ENCODE measurements at places on chromosomes 1 and 21.

DNA sequence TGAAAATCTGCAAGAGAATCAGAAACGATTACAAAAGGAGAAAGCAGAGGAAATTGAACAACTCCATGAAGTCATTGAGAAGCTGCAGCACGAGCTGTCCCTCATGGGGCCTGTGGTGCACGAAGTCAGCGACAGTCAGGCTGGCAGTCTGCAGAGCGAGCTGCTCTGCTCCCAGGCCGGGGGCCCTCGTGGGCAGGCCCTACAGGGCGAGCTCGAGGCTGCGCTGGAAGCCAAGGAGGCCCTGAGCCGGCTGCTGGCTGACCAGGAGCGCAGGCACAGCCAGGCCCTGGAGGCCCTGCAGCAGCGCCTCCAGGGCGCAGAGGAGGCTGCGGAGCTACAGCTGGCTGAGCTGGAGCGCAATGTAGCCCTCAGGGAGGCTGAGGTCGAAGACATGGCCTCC lies 47.5 kb upstream of the DIP2A start:
- no peak for DNase-seq

GRCh38 chr1:228448372-228448771 lies 31.7 kb upstream of the TRIM17 start:
- DNase-seq: no peak

- no peak for DNase-seq
These were observed 53.7 kb upstream of the RIPK4 start for GRCh38 chr21:41820384-41821080.

DNA sequence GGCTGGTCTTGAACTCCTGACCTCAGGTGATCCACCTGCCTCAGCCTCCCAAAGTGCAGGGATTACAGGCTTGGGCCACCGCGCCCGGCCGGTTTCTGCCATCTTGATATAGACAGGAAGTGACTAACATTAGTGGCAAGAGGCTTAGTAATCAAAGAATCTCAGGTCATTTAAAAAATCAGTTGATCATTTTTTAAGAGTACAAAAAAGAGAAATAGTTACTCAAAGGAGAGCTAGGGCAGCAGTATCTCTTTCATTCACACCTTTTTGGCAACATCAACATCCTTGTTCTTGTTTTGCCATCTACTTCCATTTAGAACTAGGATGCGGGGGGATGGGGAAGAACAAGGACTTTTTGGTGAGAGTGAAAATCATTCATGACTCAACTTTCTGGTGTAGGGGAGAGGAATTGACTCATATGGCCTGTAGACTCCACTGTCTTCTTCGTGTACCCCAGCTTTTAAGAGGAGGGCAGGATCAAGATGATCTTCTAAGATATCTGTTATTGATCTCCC lies 8.8 kb downstream of the FCRLB start:
- no peak for DNase-seq

GRCh38 chr1:38888423-38889333 lies 7.3 kb upstream of the GJA9 start:
- DNase-seq: no peak

DNA sequence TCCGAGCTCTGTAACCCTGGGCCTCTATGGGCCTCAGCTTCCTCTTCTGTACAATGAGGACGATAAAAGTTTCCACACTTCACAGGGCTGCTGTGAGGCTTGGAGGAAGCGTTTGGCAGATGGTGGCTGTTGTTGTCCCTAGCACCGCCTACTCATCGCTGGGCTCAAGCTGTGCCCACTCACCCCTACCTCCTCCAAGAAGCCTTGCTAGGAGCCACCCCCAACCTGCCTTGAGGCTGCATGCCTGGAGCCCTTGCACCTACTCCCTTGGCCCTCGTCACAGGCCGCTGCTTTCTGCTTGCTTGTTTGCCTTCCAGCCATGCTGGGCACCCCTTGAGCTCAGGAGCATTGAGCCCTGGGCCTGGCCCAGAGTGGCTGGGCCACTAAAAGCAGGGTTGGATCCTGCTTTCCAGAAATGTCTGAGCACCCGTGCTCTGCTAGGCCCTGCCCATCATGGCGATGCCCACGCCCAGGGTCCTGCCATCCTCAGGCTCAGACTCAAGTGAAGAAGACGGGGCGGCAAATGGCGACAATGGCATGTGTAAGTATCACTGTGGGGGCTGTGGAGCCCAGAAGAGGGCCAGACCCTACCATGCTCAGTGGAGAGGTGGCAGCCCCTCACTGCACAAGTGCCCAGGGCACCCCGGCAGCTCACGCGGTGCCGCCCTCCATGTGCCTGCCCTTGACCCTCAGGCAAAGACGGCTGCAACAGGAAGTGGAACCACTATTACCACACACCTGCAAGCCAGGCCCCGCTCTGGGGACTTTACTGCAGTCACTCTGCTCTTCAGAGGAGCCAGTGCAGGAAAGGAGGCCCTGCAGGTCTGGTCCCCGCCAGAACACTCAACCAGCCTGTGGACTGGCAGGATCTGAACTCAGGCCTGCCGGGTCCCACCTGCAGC lies 9.5 kb downstream of the SH3BGRL3 start:
- DNase-seq: no peak

- DNase-seq: no peak
These were observed 1013.2 kb downstream of the MRPL39 start for GRCh38 chr21:24594082-24594481.

GRCh38 chr1:102851616-102852015 lies 256.7 kb downstream of the COL11A1 start:
- DNase-seq: no peak

DNA sequence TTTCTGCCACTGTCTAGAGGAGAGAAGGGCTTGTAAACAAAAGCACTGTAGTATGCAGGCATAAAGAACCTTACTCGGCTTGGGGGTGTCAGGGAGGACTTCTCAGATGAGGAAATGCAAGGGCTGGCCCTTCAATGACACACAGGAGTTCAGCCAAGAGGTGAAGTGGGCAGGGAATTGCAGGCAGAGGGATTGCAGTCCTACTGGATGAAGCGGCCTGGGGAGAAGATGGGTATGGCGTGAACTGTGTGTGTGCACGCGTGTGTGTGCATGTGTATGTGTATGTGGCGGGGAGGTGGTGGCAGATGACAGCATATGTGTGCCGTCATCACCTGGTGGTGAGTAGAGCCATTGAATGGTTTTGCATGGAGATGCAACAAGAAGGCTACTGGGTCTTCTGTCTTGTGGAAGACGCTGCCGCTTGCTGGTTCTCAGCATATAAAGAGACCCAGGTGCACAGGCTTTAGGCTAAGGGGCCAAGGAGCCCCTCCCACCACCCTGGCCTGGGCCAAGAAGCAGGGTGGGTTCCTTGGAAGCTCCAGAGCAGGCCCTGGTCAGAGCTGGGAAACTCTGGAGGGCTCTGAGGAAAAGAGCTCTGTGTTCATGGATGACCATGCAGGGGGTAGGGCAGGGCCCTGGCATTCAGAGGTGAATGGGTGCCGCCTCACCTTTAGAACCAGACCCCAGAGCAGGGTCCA lies 4.1 kb upstream of the EPS8L3 start:
- DNase-seq: no peak

DNA sequence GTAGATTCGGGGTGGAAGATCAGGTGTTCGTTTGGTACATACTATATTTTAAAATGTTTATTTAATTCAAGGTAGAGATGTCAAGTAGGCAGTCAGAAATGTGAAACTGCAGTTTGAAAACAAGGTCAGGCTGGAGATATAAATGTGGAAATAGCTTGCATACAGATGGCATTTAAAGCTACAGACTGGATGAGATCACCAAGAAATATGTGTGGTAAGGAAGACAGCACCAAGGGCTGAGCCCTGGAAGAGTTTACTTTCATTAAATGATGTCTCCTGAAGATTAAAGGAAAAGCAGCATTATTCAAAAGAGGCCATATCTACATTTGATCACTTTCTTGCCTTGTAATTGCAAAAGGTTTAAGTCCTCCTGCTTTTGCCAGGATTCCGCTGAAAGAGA lies 271.3 kb downstream of the PTBP2 start:
- DNase-seq: no peak

GRCh38 chr1:121483961-121484424 lies 299.2 kb downstream of the SRGAP2C start:
- no peak for DNase-seq

GRCh38 chr1:64092851-64093371 lies 110.5 kb upstream of the UBE2U start:
- DNase-seq: no peak

DNA sequence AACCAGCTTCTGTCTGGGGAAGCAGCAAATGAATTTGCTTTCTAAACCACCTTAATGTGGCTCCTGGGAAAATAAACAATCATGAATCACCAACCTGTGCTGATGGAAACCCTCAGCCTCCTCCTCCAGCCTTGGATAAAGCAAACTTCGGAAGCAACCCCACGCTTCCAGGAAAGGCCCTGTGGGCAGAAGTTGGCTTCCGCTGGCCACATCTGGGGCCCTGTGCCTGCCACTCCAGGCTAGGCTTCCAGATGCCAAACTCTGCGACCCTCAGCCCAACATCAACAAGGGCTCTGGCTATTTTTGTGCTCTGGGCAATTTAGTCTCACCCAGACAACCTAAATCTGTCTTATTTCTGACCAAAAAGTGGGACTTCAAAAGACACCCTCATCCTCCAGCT lies 6.2 kb upstream of the OXCT2 start:
- no peak for DNase-seq

GRCh38 chr21:32829504-32829903 lies 57.9 kb upstream of the PAXBP1 start:
- DNase-seq: no peak

DNA sequence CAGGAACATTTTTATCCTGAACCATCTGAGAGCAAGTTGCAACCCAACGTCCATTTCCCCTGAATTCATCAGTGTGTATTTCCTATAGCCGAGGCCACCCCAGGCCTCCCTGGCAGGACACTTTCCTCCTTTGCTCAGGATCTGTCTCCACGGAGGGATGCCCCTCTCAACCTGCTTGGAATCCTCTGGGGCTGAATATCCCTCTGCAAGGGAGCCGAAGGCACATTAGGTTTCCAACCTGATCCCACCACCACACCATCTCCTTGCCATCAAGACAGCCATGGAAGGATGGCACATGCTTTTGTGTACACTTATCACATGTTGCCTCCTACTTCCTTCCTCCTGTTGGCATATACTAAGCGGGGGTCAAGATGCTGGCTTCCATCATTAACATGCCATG lies 74.8 kb upstream of the EDN2 start:
- DNase-seq: no peak

DNA sequence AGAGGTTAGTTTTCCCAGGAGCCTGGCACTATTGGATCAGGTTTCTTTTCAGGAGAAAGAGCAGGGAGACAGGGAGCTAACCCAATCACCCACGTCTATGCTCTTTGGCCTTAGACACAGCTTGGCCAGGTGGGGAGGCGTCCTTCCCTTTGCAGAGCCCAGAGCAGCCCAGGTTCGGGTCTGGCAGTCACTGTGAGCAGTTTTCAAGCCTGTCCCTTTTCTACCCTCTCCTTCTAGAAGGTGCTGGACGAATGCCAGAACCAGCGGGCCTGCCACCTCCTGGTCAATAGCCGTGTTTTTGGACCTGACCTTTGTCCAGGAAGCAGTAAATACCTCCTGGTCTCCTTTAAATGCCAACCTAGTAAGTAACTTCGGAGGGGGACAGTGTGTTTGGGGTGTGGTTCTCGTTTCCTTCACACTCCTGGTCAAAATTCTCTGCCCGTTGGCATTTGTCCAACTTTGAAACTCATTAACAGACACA lies 44.9 kb downstream of the EVA1C start:
- DNase-seq: no peak

DNA sequence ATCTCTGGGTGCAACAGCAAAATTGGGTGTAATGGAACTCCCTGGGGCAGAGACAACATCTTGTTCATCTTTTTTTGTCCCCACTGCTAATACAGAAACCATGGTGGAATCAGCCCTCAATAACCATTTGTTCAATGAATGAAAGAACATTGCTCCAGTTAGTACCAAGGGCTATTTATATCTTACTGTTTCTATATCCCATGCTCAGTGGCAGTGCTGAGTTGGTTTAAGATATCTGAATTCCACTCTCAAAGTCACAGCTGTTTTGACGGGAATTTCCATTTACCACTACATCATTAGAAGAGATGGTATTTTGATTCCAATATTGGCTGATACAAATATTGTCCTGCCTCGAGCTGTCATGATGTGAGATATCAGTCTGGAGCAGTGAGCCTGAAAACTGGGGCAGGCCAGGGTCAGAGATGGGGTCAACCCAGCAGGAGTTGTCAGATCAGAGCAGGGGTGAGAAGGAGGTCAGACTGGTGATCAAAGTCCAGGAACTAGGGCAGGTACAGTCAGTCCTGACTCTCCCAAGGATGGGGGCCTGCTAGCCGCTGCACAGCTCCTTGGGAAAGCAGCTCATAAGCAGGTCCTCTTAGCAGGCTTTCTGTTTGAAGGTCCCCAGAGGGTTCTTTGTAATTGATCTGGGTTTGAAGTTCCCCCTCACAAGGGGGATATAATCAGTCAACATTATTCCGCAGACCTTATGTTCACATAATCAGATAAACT lies 5.8 kb upstream of the PHC2 start:
- DNase-seq: no peak

DNA sequence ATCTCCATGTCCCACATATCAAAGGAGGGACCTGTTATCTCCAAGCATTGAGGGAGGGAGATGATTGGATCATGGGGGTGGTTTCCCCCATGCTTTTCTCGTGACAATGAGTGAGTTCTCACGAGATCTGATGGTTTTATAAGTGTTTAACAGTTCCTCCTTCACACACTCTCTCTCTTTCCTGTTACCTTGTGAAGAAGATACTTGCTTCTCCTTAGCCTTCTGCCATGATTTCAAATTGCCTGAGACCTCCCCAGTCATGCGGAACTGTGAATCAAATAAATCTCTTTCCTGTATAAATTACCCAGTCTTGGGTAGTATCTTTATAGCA lies 91.6 kb downstream of the DDAH1 start:
- DNase-seq: no peak

DNA sequence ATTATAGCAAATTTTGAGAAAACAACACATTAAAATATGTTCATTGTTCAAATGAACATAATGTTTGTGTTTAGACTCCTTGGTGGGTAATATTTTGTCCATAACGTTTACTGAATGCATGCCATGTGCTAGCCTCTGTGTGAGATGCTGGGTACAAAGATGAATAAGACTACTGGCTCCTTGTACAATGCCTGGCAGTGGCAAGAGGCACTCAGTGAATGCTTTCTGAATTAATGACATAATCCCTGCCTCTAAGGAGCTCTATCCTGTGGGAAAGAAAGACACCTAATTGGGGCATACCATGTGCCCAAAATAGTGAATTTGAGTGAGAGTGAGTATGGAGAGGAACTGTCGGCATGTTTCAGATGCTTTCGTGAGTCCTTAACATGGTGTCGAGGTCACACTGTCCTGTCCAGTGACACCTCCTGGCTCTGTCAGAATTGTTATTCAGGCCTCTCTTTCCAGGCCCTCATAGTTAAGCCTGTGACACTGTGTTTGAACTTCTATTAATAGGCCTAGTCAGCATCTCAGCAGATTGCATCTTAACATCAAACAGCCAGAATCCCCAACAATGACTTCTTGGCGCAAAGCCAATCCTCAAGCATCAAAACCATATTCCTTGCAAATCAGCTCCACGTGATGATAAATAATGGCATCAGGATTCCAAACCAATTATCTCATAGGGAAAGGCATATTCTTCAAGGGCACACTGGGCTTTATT lies 32.8 kb upstream of the S1PR1 start:
- no peak for DNase-seq

GRCh38 chr1:93567255-93567918 lies 114.2 kb downstream of the BCAR3 start:
- DNase-seq: no peak

GRCh38 chr1:236141447-236142252 lies 689 bp upstream of the GPR137B start:
- DNase-seq: no peak

- no peak for DNase-seq
These were observed 115.7 kb downstream of the CENPF start for GRCh38 chr1:214718724-214719123.

GRCh38 chr1:233304489-233305102 lies 9.1 kb upstream of the PCNX2 start:
- DNase-seq: no peak

GRCh38 chr21:14814991-14815390 lies 249.8 kb downstream of the NRIP1 start:
- DNase-seq: no peak
